ENCODE measurements at places on chromosomes 5 and 9. TPM values are rescaled to one million over a fixed set of nuclear protein-coding genes. Genes with fewer than 3 reads are reported as not detected.

The PCSK5 gene
- not detected for total RNA-seq

The SPARC gene
- 24.3 TPM for total RNA-seq

The ENG gene
- total RNA-seq, result 0.51 TPM

The RAB24 gene
- 56.7 TPM for total RNA-seq

The DRD1 gene
- total RNA-seq, result not detected

The FBP2 gene
- total RNA-seq, result not detected

The ATOX1 gene
- 86.2 TPM for total RNA-seq

The CER1 gene
- not detected for total RNA-seq

The ZCCHC9 gene
- 42.0 TPM for total RNA-seq

The EQTN gene
- total RNA-seq, result not detected

Measured in K562 (cell line).